ENCODE measurements at places on chromosomes 3 and 15.

DNA sequence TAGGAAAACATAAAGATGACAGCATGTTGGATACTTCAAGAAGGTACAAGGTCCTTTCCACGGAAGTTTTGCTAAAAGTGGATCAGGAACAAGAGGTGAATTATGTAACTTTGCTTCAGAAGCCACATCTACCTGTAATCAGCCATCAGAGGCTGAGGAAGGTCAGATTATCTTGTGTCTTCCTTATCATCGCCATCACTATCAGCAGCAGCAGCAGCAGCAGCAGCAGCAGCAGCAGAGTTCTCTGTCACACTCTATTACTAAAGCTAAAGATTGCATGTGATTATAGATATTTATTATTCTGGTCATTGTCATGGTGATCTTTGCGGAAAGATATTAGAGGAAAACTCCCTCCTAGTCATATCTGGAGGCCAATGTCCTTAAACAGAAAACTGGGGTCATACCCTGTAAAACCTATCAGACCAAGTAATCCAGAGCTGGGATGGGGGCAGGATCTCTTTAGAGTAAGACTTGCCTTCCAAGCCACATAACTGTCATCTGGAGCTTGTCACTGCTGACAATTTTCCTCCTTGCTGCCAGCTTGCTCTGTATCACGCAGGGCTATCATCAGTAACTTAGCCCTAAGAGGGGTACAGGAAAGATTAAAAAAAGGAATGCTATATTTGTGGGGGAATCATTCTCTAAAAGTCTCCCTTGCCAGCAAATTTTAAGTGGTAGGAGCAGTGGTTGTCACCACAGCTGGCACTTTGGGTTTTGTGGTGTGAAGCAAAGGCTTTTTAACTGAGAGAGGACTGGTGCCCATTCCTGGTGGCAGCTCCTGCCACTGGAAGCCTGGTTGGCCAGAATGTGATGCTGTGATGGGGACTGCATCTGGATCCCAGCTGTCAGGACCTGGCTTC lies 130.9 kb upstream of the RASGRP1 start:
- no peak for DNase-seq

DNA sequence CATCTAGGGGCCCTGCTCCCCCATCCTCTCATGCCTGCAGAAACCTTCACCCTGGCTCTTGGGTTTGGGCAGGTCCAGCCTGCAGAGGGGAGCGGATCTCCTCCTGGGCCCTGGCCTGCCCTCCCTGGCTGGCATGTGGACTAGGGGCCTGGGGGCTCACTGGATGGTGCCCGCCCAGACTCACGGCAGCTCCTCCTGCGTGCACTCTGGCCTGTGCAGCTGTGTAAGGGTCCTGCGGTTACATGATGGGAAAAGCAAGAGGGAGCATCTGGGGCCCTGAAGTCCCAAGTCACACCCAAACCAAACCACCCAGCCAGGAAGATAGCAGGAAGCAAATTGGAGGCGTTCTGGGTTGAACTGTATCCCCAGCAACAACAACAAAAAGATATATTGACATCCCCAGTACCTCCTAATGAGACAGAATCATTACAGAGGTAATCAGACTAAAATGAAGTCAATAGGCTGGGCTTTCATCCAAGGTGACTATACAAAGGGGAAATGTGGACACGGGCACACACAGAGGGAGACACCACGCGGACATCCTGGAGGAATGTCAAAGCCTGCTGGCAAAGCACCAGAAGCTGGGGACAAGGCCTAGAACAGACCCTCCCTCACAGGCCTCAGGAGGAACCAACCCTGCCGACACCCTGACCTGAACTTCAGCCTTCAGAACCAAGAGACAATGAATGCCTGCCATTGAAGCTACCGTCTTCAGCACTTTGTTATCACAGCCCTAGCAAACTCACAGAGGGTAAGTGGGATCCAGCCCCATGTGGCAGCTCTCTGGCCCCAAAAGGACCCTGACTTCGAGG lies 10.4 kb upstream of the CLK3 start:
- no peak for DNase-seq

- DNase-seq = no peak
Observed at GRCh38 chr3:148829926-148830325, 2.3 kb downstream of the CPB1 start.

DNA sequence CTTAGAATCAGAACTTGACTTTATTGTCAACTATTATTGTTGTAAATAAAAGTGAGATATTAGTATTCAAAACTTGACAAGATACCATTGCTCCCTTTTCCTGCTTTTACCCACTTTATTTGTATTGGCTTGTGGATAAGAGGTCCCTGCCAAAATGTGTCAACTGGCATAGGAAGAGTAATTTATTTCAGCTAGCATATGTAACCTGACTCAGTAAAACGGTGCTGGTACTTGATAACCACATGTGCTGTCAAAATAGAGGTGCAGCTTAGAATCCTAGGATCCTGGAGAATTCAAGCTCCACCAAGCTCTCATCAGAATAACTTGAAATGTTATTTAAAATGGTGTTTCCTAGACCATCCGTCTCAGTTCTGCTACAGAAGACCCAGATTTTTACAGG lies 90.2 kb upstream of the TGFBR2 start:
- DNase-seq = no peak

GRCh38 chr3:155102329-155102728 lies 22.2 kb downstream of the MME start:
- no peak for DNase-seq

DNA sequence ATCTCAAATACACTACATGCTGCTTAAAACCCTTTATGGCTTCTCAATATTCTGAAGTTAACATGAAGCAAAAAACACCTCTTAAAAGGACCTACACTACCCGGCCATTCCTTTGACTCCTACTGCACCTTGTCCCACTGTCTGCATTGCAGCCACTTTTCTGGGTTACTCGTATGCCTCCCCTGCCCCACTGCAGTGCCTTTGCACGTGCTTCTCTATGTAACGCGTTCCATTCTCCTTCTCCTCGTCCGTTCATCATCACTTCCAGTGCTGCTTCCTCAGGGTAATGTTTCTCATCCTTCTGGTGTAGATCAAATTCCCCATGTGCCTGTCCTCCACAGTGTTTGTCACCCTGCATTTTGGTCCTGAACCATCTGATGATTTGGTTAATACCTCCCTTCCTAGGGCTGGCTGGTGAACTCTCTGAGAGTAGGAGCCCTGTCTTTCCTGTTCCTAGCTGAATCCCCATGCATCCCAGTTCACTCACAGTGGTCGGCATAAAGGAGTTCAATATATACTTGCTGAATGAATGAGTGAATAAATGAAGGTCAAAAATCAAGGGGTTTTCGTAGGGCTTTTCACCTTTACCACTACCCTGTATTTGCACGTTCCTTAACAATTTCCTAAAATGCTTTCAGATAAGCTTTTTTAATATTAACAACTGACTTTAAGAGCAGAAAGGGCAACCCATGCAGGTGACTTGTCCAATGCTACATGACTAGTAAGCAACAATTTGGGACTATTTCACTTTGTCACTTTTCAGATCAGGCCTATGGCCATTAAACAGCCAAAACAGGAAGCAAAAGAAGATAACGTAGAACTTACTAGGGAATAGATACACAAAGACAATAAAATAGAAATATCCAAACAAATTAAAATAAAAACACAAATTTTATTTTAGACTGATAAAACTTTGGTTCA lies 2.4 kb upstream of the STT3B start:
- no peak for DNase-seq

DNA sequence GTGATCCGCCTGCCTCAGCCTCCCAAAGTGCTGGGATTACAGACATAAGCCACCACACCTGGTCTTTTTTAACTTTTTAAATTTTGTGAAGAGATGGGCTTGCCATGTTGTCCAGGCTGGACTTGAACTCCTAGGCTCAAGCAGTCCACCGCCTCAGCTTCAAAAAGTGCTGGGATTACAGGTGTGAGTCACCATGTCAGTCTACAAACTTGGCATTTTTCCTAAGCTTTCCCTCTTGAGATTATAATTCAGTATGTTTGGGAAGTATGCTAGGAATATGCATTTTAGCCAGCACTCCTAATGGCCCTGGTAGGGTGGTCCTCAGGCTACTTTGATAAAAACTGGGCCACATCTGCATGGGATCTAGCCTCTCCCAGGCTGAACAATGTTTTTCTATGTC lies 4.4 kb downstream of the WDR73 start:
- no peak for DNase-seq

- DNase-seq = no peak
Observed at GRCh38 chr15:68470049-68470742, 38.2 kb upstream of the ITGA11 start.

GRCh38 chr3:180633722-180634121 lies 31.8 kb downstream of the TTC14 start:
- no peak for DNase-seq

DNA sequence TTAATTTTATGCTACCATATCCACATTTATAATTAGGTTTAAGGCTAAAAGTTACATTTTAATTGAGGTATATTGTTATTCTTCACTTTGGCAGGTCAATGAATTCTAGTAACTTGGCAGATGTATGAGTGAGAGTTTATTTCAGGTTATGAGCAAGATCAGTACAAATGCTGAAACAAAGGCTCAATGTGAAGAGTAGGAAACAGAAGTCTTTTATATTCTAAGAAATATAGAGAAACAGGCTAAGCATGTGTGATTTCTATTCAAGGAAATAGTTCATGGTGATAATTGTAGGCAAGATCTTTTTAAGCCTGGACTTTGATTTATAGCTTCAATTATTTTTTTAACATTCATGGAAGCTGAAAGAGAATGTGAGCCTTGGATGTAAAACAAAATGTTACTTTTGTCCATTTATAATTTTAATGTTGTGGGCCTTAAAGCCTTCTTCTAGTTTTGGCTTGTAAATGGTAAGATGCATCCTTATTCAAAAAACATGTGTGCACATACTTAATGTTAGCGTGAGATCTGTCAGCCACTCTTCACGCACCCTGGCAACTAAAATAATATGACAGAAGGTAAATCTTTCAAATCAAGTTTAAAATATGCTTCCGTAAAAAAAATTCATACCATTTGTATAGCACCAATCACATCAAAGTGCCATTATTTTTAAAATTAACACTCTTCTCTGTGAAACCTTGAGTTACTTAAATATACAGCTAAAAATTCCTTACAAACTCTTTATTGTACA lies 22.8 kb upstream of the OSTN start:
- DNase-seq = no peak

DNA sequence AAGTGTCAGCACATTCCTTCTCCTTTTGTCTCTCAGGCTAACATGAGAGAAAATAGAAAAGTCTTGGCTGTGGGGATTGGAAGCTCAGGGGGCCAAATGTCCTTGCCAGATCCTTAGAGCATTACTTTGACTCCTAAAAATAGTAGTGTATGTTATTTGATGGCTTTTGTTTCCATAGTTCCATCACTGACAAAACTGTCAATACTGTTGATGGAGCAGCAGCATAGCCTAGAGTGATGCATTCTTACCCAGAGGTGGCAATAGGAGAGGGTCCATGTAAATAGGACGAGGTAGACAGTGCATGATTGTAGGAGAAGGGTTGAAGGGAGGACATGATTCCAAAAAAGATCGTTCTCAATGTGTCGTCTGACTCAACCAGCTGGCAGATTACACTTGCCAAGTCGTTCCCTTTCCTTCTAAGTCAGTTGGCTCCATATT lies 282.7 kb upstream of the TPRG1 start:
- DNase-seq = no peak

DNA sequence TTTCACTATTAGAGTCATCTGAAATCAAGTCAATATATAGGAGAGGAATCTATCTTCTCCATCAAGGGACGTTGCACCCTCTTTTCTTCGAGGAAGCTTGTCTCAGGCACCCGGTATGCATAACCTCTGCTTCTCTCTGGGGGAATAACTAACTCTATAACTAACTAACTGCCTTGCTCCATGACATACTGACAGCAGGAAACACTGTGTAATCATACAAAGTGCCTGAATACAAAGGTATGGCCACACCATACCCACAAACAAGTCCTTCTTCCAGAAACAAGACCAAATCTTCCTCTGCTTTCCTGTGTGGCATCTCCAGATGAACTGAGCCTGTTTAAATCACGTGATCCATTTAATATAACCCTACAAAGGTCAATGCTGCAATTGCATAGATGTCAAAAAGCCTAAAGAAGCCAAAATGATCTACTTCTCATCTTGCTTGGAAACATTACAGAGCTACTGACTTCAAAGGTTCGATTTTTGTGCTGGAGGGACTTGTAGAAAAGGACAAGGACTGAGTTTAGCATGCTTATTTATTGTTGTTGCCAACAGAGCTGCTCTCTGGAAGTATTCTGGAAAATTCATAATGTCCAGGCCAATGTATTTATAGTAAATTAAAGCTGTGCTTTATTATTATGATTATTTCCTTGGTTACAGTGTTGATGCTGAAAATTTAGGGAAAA lies 380.5 kb downstream of the FOXP1 start:
- no peak for DNase-seq

GRCh38 chr3:176850498-176850897 lies 346.8 kb downstream of the TBL1XR1 start:
- no peak for DNase-seq

DNA sequence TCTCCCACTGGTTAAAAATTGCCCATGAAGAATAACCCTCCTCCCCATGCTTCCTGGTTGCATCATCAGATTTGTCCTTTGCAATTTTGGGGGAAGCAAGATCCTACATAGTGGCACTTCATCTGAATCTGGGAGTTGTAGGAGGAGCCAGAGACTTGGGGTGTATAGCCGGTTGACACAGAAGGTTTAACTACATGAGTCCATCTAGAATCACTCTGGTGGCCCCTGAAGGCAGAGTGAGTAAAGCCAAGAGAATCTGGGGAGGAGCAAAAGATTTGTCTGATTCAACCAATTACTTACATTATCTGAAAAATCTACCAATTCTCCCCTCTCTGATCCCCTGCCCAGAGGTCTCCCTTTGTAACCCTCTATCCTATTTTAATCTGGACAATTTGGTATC lies 50.1 kb downstream of the SYN2 start:
- DNase-seq = no peak

- no peak for DNase-seq
Observed at GRCh38 chr15:32936283-32936918, 218.6 kb downstream of the GREM1 start.

GRCh38 chr3:17655743-17656142 lies 86.7 kb downstream of the TBC1D5 start:
- no peak for DNase-seq

- DNase-seq = no peak
Observed at GRCh38 chr15:47496343-47497185, 220.7 kb upstream of the SEMA6D start.

- DNase-seq = no peak
Observed at GRCh38 chr3:60826511-60826910, 424.7 kb downstream of the FHIT start.

DNA sequence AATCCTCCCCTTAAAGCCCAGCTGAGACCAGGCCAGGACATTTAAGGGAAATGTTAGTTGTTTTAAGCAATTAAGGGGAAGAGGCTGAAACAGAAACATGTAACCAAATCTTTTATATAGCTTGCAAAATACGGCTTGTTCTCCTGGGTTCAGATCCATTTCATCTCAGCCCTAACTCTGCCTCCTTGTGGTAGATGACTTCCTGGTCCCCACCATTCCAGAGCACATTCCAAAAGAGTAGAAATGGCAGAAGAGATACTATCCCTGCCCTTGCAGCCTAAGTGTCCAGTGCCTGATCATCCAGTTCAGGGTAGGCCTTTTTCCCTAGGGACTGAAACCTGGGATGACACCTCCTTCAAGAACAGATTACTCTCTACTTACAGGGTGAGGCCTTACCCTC lies 266.2 kb upstream of the VEPH1 start:
- DNase-seq = no peak

All from H54 (cell line).